ENCODE measurements at places on chromosomes 6 and 20.

DNA sequence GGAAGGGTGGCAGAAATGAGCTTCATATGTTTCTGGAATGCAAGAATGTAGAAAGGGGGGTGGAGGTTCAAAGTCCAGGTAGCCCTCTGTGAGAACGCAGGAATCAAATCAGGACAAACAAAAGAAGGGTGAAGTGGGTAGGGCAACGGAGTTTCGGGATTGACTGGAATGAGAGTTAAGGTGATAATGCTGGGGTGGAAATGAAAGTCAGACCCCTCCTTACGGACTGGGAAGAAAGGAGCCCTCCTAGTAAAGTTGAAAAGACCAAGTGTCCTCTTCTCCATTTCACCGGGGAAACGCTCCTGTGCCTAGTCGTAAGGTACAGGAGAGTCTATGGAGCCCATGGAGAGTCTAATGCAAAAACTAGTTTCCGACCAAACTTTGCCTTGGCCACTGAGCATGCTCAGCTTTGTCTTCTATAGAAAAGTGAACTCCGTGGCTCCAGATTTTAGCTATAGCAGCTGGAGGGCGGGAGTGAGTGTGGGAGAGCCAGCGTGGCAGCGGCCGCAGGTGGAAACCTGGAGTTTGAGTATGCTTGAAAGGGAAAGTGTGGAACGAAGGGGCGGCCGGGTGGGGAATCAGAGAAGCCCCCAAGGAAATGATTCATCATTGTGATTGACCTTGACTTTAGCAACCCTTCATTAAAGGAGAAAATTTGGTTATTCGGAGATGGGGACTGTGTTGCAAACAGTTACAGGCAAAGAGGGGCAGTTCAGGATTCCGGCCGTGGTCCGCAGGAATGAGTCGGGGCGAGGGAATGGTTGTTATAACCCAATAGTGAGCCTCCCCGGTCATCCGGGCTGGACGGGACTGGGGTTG lies 1.3 kb upstream of the LRRC1 start:
- no peak for DNase-seq

DNA sequence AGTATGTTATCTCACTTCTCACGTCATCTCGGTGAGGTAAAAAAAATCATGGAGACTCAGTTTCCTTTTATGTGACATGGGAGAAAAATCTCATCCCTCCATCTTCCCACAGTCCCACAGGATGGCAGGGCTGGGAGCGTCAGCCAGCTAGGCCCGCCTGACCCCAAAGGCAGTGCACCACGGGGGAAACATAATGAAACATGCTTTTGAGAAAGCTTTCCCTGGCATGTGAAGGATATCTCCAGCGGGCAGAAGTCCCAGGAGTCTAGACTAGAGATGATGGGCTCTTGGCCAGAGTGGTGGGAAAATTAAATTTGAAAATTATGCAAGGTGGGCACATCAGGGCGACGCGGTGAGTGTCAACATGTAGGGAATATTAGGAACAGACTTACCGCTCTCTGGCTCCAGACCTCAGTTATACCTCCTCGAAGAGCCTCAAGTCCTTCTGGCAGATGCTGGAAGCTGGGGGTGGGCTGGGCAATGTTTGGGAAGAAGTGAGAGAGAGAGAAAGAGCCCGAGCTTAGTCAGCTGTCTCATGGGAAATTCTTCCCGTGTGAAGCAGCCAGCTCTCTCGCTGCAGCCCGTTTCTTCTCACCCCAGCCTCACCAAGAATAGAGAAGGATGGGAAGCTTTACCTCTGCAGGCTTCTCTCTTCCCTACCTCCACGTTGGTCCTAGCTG lies 52.3 kb downstream of the MOCS1 start:
- no peak for DNase-seq

DNA sequence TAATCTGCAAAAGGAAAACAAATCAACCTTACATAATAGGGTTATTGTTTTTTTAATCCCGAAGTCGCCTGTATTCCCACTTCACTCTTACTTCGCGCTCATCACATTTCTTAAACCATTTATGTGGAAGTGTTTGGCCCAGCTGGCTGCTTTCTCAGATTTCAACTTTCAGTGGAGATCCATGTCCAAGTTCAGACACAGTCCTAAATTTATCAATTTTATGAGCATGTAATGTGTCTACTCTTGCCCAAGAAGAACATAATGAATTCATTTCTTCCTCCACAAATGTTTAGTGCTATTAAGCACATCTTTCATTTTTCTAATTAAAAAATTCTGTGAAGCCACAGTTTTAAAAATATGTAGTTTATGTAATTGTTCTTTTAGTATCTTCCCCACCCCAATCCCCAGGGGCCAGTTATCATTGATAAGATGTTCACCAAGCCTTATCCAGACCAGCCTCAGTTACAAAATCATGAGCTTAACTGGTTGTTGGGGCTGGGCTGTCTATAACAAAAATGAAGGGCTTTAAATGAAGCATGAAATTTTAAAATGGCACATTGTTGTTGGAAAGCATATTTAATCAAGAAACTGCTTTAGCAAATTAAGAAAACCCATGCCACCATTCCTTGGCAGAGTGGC lies 151.7 kb downstream of the UST start:
- no peak for DNase-seq

DNA sequence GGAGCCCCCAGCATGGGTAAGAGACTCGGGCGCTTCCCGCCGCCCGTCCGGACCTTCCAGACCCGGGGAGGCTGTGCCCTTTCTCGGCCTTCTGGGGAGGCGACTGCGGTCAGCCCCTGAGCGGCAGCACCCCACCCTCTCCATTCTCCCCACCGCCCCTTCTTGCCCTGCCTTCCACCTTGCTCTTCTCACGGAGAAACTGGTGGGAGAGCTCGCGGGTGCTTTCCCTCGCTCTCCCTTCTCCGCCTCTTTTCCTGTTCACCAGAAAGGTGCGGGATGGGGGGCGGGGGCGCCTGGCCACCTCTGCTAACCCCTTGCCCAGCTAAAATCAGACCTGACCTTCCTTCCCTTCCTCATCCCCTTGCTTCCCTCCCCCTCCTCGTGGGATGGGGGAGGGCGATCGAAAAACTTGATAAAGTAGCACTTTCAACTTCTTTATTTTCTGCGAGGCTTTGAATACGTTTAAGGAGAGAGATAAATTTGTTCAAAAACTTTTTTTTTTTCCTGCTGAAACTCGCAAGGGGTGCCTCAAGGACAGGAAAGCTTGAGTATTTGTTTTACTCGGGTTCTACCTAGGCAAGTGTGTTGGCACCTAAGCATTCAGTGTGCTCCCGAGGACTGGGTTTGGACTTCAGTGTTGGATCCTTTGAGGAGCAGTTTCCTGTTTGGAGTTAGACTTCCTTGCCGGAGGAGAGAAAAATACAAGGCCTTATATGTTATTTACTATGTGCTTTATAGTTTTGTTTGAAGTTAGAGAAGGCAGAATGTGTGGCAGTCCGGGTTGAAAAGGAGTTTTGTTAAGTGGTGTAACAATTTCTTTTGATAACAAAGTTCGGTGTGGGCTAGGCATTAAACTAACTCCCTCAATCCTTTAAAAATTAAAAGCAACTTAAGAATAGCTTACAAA lies 897 bp downstream of the CD2AP start:
- DNase-seq: no peak

Measured in activated CD4-positive, CD25-positive, alpha-beta regulatory T cell (primary cell).